ENCODE measurements at places on chromosomes 5 and 9.

DNA sequence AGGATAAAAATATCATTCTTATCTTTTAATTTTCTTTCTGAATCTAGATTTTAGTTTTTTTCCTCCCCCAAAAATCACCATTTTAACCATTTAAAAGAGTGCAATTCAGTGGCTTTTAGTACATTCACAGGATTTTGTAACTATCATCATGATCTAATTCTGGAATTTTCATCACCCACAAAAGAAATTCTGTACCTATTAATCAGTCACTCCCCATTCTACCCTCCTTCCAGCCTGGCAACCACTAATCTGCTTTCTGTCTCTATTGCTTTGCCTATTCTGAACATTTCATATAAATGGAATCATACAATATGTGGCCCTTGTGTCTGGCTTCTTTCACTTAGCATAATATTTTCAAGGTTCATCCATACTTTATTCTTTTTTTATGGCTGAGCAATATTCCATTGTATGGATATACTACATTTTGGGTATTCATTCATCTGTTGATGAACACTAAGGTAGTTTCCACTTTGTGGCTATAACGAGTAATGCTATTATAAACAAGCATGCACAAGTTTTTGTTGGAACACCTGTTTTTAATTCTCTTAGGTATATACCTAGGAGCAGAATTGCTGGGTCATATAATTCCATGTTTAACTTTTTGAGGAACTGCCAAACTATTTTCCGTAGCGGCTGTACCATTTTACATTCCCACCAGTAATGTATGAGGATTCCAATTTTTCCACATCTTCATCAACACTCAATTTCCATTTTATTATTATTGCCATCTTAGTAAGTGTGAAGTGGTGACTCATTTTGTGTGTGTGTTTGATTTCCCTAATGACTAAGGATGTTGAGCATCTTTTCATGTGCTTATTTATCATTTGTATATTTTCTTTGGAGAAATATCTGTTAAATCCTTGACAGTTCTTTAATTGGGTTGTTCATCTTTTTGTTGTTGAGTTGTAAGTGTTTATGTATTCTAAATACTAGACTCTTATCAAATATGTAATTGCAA lies 340.3 kb downstream of the CWC27 start:
- DNase-seq: peak; percentile 64

DNA sequence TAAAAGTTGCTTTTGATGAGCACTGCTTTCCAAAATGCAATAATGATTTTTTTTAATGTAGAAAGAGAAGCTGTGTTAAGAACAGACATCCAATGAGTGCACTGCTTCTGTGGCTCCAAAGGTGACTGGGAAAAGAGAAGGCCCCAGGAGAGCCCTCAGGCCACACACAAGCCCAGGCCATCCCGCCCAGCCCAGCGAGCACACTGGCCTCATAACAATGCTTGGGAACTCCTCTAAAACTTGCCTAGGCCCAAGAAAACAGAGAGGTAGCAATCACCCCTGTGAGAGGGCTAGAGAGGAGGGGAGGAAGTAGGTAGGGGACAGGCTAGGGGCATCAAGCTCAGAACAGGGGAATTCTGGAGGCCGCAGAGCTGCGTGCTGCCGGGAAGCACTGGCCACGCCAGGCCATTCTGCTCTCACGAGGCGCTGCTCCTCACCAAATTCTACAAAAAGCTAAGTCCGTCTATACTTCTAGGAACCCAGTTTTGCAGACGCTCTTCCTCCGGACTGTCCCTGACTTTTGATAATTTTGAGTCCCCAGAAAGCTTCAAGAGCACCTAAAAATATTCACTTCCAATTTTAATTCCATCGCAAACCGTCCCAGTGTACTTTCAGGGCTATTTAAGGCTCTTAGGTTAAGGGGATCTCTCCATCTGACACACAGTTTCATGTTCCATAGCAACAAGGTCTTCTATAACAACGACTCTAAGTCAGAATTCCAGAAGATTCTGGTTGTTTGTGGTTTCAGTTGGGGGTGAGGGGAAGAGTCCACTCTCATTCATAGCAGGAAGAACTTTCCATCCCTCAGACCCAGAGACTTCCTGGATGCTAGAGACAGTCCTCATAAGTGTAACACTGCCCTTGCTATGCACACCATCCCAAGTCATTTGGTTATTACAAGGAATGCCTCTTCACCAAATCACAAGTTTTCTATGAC lies 51.0 kb downstream of the HABP4 start:
- peak; percentile 51 for DNase-seq

DNA sequence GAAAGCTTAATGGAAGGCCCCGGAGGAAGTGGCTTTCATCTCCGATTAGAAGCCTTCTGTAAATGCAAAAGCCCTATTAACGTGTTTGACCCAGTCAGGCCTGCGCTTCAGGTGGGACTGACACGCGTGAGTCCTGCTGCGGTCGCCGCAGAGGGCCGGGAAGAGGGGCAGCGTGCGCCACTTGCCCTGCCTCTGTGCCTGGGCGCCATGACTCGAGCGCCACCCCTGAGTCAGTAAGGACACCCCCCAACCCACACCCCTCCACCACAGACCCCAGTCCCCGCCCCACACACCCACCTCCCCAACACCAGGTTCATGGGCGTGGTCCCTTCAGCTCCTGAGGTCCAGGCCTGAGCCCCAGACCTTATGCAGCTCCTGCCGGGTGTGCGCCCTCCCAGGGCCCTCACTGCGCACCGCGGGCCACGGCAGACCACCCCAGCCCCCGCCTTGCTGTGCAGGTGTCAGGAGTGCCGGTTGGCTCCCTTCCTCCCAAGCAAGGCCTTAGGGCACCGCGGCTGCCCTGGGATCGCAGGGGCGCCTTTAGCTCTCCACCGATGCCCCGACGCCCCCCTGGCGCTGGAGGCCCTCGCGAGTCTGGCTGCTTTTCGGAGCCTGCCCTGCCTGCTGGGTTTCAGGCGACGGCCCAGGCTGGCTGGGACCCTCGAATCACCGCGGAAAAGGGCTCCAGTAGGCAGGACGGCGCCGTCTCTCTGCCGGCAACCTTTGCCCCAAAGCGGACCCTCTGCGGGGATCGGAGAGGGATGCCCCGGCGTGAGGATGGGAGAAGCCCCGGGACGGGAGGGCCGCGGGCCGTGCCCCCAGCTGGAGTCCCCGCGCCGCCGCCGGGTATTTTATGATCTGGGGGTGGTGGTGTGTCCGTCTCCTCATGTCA lies 625 bp upstream of the OLFM1 start:
- no peak for DNase-seq

GRCh38 chr5:44358421-44358820 lies 30.8 kb downstream of the FGF10 start:
- DNase-seq: peak; percentile 24

DNA sequence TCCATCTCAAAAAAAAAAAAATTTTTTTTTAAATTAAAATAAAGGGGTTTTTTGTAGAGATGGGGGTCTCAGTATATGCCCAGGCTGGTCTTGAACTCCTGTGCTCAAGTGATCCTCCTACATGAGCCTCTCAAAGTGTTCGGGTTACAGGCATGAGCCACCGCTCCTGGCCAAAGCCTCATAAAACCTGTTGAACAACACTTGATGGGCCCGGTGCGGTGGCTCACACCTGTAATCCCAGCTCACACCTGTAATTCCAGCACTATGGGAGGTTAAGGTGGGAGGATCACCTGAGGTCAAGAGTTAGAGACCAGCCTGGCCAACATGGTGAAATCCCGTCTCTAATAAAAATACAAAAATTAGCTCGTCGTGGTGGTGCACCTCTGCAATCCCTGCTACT lies 7.7 kb upstream of the NPM1 start:
- no peak for DNase-seq

DNA sequence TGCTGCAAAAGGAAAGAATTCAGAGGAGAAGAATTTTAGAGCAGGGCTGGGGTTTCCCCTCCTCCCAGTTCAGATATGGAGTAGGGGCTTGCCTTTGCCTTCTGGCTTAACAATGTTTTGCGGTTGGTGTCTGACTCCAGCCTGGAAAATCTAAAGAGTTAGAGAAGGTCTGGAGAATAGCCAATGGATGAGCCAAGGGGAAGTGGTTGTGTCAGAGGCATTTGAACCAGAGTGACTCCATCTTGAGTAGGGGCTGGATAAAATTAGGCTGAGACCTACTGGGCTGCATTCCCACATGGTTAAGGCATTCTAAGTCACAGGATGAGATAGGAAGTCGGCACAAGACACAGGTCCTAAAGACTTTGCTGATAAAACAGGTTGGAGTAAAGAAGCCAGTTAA lies 133.7 kb downstream of the DIRAS2 start:
- DNase-seq: peak; percentile 74

- DNase-seq: no peak
Observed at GRCh38 chr5:168951356-168951755, 349.6 kb downstream of the SLIT3 start.

DNA sequence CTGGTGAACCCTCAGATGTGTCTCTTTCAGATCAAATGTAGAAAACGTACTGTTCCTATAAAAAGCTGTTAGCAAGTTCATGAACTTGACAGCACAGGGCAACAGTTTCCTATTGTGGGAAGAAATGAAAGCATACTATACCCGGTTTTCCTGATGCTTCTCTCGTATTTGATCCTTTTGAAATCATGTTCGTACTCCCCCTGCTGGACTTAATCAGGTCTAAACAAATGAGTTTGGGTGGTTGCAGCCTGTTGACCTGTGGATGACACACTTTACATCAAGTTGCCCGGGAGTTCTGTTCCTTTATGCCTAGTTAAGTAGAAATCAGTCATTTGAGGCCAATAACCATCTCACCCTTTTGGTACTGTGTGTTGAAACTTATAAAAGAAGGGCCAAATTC lies 1992.3 kb downstream of the MAT2B start:
- DNase-seq: no peak

GRCh38 chr5:130111746-130112145 lies 207.5 kb downstream of the CHSY3 start:
- peak; percentile 25 for DNase-seq

DNA sequence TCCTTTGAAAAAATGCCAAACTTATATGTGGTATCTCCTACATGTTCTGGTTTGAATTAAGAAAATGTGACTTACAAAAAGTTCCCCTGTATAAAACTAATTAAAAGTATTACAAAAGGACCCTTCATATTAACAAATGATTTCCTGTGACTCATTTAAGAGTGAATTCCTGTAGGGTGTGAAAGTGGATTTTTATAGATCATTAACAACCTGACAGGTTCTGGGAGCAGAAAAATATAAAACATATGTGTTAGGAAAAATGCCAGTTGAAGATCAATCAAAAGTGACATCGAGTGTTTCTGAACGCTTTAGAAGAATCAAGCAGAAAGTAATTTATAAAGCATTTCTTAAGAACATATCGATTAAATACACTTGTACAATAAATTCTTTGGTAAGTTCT lies 35.5 kb downstream of the CAMK4 start:
- peak; percentile 49 for DNase-seq

GRCh38 chr9:137045294-137046087 lies 486 bp downstream of the NPDC1 start:
- peak; percentile 25 for DNase-seq

- peak; percentile 70 for DNase-seq
Observed at GRCh38 chr9:125524583-125525355, 182.2 kb downstream of the MAPKAP1 start.

GRCh38 chr5:149133795-149134777 lies 7.2 kb upstream of the ABLIM3 start:
- DNase-seq: peak; percentile 82

GRCh38 chr5:116145416-116145815 lies 60.6 kb downstream of the COMMD10 start:
- no peak for DNase-seq

DNA sequence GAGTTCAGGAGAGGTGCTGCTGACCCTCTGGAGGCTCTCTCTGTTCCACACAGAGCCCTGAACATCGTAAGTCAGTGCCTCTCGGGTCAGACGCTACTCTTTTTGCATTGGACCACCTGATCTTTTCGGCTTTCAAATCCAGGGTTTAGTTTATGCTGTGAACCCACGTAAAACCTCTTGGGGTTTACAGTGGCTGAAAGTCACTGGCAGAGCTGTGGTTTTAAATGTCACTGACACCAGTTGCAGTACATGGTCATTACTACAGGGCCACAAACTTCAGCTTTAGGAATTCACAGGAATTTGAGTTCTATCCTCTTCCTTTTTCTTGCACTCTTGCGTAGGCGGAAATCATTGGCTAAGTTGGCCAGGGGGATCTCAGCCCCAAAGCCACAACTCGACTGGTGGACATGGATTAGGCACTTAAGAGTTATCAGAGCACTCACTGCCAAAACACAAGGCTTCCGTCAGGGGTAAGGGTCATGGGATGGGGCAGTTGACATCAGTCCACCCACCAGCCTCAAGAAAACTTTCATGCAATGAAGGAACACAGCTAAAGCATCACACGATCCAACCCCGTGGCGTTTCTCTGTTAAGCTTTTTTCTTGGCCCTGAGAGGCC lies 76.9 kb downstream of the SFXN1 start:
- no peak for DNase-seq

GRCh38 chr5:57429513-57430120 lies 53.0 kb downstream of the ACTBL2 start:
- no peak for DNase-seq

- peak; percentile 97 for DNase-seq
Observed at GRCh38 chr9:33151007-33151557, 16.1 kb downstream of the B4GALT1 start.

GRCh38 chr5:63262185-63262981 lies 683.8 kb downstream of the LRRC70 start:
- DNase-seq: peak; percentile 82

GRCh38 chr5:109327570-109327969 lies 82.2 kb downstream of the PJA2 start:
- DNase-seq: no peak

DNA sequence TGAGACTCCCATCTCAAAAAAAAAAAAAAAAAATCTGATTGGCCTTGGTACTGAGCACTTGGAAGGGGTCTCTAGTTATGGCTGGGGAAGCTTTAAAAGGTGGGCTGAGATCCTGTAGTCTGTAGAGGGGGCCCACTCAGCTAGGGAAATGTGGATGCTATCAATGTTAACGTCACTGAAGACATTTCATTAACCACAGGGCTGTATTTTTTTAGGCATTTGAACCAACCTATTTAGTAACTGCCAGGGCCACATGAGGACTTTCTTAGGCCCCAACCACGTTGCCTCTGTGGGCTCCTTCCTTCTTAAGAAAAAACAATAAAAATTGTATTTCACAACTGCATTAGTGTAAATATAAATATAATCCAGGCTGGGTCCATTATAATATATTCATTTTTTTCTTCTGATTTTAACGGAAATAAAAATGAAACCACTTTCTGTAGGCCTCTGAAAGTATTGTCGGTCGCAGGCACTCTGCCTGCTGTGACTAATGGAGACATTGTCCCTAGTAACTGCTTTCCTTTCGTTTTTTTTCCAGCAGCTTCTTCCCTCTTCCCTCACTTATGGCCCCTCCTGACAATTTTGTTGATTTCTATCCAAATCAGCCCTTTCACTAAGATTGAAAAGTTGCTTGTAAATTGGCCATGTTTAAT lies 71.6 kb downstream of the GCNT1 start:
- no peak for DNase-seq

- no peak for DNase-seq
Observed at GRCh38 chr5:75985077-75985476, 98.1 kb upstream of the SV2C start.

- no peak for DNase-seq
Observed at GRCh38 chr5:147966829-147967228, 60.5 kb upstream of the C5orf46 start.

- peak; percentile 13 for DNase-seq
Observed at GRCh38 chr9:69027355-69028097, 8.0 kb upstream of the FXN start.

GRCh38 chr5:141392429-141393198 lies at the start of gene PCDHGA8:
TSS of gene PCDHGA8 (plus strand) at chr5:141392633. CDS start at chr5:141392814, 181 bp downstream.
- peak; percentile 37 for DNase-seq
